ENCODE measurements at places on chromosomes 3 and 15.

GRCh38 chr3:101735833-101736232 lies 11.4 kb downstream of the CEP97 start:
- no peak for DNase-seq

DNA sequence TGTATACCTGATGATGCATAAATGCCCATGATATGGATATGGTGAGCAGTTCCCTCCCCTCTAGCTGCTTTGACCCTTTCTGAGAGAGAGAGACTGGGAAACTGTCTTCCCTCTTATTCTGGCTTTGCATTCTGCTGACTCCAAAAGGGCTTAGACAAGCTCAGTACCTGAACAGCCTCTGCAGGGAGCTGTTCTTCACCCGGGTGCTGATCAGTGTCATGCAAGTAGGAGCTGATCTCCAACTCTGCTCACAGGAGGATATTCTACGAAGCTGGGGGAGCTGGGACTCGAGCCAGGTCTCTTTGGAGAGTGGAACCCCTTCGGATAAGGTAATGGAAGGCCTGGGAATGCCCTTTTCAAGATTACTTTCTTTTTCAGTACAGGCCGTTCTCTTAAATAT lies 237.1 kb downstream of the RYR3 start:
- peak; percentile 61 for DNase-seq

GRCh38 chr15:45156744-45157455 lies 27.1 kb downstream of the DUOX1 start:
- no peak for DNase-seq

GRCh38 chr3:27040674-27041073 lies 328.5 kb downstream of the NEK10 start:
- DNase-seq = no peak

DNA sequence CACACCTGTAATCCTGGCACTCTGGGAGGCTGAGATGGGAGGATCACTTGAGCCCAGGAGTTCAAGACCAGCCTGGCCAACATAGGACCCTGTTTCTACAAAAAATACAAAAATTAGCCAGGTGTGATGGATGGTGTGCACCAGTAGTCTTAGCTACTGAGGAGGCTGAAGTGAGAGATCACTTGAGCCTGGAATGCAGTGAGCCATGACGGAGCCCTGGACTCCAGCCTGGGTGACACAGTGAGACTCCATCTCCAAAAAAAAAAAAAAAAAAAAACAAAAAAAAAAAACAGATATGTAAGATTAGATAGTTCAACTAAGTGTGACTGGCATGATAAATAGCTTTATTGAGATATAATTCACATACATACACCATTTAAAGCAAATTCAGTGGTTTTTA lies 9.7 kb downstream of the RBSN start:
- DNase-seq = peak; percentile 11

DNA sequence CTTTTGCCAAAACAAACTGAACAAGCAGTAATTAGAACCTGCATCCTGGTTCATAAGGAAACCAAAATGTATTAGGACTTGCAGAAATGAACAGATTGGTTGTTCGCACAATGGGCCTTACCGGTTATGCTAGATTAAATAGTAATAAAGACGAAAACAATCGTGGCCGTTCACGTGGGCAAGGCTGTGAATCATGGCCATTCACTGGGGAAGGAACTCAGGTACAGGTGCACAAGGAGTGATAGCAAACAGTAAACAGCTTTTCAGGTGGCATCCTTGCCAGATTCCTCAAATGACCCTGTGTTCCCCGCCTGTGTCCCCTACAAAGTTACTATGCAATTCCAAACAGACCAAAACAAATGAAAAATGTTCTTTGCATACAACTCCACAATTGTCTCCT lies 8.2 kb downstream of the LRIG1 start:
- DNase-seq = peak; percentile 17

- DNase-seq = no peak
Observed at GRCh38 chr15:80811781-80812315, 32.7 kb downstream of the CEMIP start.

GRCh38 chr3:3066378-3066777 lies 43.8 kb downstream of the IL5RA start:
- no peak for DNase-seq

GRCh38 chr3:131494706-131495105 lies 8.1 kb downstream of the MRPL3 start:
- DNase-seq = peak; percentile 49

GRCh38 chr3:150503402-150504099 lies 42.7 kb downstream of the SERP1 start:
- no peak for DNase-seq

GRCh38 chr15:77091097-77091496 lies 20.2 kb upstream of the TSPAN3 start:
- DNase-seq = no peak

GRCh38 chr3:36579746-36580145 lies 184.6 kb downstream of the DCLK3 start:
- DNase-seq = no peak

- no peak for DNase-seq
Observed at GRCh38 chr3:121481106-121481880, 64.5 kb downstream of the POLQ start.

GRCh38 chr15:65595960-65596359 lies 15.0 kb downstream of the INTS14 start:
- DNase-seq = no peak

DNA sequence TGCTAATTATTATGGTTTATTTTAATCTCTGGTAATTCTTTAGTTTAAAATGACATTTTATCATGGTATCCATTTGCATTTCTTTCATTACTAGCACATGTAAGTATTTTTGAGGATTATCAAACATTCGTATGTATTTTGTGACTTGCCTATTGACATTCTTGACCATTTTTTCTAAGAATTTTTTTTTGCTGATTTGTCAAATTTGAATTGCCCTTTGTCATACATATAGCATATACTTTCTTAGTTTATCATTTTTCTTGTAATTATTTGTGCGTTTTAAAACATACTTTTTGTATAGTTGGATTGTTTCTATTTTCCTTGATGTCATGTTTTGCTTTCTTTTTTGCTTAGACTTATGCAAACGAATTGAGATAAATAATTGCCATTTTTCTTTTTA lies 358.5 kb upstream of the RBMS3 start:
- DNase-seq = no peak

DNA sequence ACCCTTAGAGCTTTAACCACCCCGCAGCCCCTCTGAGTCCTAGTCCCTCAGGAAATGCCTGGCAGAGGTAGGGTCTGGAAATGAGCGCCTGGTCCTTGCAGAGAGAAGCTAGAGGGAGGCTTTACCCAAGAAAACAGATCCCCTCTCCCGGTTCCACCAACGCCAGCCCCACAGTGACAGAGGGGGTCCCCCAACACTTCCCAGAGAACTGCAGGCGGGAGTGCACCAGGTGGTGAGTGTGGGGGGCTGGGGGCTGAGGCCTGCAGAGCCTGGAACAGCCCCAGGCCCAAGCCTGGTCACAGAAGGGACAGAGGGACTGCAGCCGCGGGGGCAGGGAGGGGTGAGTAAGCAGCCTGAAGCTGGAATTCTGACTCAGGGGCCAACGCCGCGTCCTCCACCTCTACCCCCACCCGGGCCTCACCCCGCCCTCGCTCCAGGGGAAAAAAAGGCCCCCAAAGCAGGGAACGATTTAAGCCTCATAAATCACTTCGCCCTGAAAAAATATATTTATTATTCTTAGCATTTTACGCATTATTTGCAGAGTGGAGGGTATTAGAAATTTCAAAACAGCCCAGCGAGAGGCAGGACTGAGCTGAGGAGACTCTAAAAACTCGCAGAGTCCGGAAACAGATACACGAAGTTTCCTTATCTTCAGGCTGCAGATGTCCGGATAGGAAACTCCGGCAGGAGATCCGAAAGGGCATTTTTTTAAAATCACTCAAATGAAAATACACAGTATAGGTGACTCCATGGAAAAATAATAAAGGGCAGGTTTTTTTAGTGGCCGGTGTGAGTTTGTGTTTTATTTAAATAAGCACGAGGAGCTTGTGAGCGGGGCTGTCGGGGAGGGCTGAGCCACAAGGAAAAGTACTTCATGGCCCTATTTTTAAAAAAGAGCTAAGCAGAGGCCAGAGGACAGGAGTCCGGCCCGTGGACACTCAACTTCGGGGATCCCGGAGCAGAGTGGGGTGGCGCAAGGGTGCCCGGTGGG lies 10.0 kb downstream of the GATA2 start:
- peak; percentile 64 for DNase-seq

All from kidney tubule cell (primary cell).